ENCODE measurements at places on chromosomes 6 and 20.

GRCh38 chr6:132513831-132514545 is 1.1 kb upstream of the STX7 start:
- H3K27ac ChIP-seq: peak overlapping the region; percentile 87
- H3K4me3 ChIP-seq: peak overlapping the region; percentile 96
- peaks cover 3% of the 10 kb centered on the region for H3K27me3 ChIP-seq

GRCh38 chr6:129575378-129576118 is 134.4 kb downstream of the ARHGAP18 start:
- ATAC-seq: no peak
- no peaks in the 10 kb centered on the region for H3K27me3 ChIP-seq
- H3K4me3 ChIP-seq: peak overlapping the region; percentile 17
- no peaks in the 10 kb centered on the region for H3K4me1 ChIP-seq
- H3K36me3 ChIP-seq: no peaks in the 10 kb centered on the region

- no peak overlapping the region for H3K27ac ChIP-seq
- H3K36me3 ChIP-seq: no peaks in the 10 kb centered on the region
- no peaks in the 10 kb centered on the region for H3K27me3 ChIP-seq
- H3K4me1 ChIP-seq: peaks cover 13% of the 10 kb centered on the region
Measured at GRCh38 chr6:90214966-90215365, 81.7 kb downstream of the BACH2 start.

- peak; percentile 60 for ATAC-seq
- H3K36me3 ChIP-seq: no peaks in the 10 kb centered on the region
- H3K4me1 ChIP-seq: no peaks in the 10 kb centered on the region
- no peak overlapping the region for H3K4me3 ChIP-seq
- H3K27me3 ChIP-seq: peaks cover 3% of the 10 kb centered on the region
Measured at GRCh38 chr6:105892577-105893262, 193.4 kb upstream of the PRDM1 start.
